Esophagus muscularis mucosa (tissue), 4 donors: ENCODE measurements at places on chromosomes 1 and 21.
A peak's percentile ranks its signal among the peaks of the same experiment; 100 is the strongest.

GRCh38 chr1:229296541-229296941 lies 25.6 kb downstream of the RAB4A start:
- no peak for DNase-seq

DNA sequence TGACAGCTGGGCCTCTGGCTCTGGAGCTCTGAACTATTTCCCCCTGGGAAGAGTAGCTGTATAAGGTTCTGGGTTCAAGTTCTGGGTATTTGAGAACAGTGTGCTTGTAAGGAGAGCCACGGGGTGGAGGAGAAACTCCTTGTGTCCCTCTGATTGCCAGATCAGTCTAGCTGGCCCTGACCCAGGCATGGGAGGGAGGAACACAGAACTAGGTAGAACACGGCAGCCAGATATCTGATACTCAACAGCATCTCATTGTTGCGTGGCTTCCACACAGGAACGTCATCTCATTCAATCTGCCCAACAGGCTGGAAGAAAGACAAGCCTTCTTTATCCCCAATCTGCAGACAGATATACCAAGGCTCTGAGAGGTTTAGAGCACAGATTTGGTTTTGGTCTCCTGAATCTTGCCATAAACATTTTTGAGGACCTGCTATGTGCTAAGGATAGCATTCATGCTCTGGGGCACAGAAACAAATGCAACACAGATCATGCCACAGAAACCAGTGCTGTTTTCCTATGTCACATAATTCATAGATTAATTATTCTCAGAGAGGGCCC lies 83.8 kb downstream of the PLXNA2 start:
- no peak for DNase-seq

DNA sequence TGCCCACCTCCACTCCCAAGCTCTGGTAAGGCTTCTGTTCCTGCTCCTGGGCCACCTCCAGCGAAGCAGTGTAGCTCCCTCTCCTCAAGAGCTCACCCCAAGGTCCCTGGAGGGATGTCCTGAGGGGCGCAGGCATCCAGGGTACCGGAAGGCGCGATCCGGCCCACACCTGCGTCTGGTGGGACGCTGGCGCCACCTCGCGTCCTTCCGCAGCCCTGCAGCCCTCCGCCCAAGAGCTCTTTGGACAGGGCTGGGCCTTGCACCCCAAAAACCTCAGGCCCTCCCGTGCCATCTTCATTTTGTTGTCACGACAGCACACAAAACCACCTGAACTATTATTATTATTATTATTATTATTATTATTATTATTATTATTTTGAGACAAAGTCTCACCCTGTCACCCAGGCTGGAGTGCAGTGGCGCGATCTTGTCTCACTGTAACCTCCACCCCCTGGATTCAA lies 49.2 kb upstream of the PAX7 start:
- DNase-seq = no peak

DNA sequence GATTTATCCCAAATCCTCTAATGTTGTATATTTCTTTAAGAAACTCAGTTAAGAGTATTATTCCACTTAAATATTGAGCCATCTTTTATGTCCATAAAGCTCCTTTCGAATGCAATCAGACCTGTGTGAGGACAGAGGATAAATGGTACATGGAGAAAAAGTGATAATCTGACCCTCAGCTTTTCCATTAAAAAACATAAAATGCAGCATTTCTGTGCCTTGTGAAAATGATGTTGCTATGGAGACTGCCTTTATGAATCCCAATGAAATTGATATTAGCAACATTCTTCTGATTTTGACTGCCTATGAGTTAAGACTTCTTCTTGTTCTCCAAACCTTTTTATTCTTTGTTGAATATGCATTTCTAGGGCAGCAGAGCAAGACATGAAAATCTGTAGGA lies 44.1 kb upstream of the CYYR1 start:
- no peak for DNase-seq

DNA sequence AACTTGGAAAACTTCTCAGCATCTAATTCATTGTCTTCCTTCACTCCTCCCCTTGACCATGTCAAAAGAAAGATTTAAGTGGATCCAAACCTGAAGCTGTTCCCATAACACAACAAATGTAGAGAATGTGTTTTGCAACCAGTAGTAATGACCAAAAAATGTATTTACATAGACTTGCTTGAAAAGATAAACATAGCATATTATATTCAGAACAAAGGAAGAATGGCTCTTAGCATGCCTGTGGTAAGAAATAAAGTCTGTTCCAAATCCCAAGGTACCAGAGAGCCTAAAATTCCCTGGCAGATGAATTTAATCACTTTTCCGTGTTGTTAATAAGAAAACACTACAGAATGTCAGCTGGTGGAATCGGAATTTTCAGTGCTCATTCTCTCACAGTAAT lies 36.8 kb downstream of the FMO3 start:
- no peak for DNase-seq

DNA sequence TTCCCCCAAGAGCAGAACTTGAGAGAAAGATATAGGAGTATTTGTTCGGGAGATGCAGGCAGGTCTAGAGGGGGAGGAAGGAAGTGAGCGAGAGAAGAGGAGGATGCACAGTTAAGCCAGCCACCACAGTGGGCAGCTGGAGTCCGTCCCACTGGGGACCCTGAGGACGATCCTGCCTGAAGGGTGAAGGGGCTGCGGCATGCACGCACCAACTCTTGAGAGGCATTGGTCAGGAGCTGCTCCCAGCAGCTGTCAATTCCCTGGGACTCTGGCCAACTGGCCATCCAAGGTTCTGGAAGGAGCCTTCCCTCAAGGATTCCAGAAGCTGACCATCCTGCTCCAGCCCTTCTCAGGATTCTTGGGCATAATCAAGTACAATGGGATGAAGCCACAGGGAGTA lies 246.9 kb downstream of the MATN1 start:
- no peak for DNase-seq

DNA sequence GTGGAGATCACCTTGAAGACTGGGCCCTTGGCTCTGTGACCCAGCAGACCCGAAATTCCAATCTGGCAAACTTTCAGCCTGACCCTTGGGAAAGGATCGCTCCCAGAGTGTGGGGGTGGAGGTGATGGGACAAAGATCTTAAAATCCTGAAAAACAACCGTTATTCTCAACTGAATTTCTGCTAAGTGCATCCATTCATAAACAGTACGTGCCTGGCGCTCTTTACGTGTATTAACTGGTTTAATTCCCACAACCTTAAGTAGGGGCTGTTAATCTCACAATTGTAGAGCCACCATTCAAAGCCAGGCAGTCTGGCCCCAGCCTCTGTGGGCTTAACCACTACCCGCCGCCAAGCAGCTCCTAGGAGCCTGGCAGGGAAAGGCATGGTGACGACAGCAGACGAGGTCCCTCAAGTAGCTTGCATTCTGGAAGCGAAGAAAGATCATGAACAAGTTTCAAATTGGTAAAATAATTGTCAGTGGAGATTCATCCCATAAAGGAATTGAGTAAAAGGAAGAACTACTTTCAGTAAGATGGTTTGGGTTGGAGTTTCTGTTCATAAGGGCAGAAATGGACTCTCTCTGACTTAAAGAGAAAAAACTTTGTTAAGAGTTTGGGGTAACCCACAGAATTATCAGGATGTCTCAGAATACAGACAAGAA lies 11.4 kb upstream of the RGS16 start:
- no peak for DNase-seq

- DNase-seq = no peak
Measured at GRCh38 chr1:170010443-170010842, 64.1 kb downstream of the KIFAP3 start.

- DNase-seq = no peak
Measured at GRCh38 chr1:15176120-15176519, 22.6 kb downstream of the TMEM51 start.

- no peak for DNase-seq
Measured at GRCh38 chr1:17229379-17229778, 19.5 kb upstream of the PADI3 start.

- DNase-seq = no peak
Measured at GRCh38 chr1:183476081-183476480, 3.8 kb downstream of the SMG7 start.

- DNase-seq = no peak
Measured at GRCh38 chr1:152537496-152537895, 23.2 kb downstream of the CRCT1 start.

GRCh38 chr1:214658785-214659184 lies 55.8 kb downstream of the CENPF start:
- DNase-seq = no peak

DNA sequence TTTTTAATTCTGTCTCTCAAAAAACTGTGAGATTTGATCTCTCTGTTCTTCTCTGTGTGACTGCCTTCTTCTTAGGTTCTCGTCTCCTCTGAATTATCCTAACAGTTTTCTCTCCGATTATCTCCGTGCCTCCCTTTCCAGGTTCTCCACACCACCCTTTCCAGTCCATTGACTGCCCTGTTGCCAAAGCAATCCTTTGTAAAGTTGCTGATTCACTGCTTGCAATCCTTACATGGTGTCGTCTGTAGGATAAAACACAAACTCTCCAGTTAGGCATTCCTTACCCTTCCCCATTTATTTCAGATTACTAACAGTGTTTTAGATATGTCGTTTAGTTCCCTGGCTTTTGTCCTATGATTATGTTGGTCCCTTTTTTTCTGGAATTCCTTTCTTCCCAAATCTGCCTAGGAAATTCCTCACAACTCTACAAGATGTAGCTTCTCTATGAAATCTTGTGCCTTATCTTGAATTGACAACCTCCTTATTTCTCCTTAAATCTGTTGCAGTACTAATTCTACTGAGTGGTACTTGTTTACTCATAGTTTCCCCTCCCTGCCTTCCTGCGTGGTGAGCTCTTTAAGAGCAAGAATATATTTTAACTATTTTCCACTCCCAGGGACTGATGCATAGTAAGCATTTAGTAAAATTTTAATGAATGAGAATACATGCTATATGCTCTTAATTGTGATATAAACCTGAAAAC lies 22.3 kb downstream of the RCOR3 start:
- no peak for DNase-seq

- DNase-seq = no peak
Measured at GRCh38 chr21:33924766-33925100, 9.1 kb upstream of the ATP5PO start.

DNA sequence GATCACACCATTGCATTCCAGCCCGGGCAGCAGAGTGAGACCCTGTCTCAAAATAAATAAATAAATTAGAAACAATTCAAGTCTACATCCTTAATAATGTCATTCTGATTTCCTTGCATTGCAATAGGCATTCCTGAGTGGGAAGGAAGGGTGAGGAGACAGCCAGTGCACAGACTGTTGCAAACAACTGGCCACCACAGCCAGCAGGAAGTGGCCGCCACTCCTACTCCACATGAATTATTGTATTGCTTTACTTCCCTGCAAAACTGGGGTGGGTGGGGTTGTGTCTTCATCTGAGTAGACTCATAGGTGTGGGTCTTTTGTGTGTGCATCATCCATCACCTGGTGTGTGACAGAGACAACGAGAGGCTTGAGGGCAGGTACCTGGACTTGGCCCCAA lies 60.1 kb downstream of the OPTC start:
- no peak for DNase-seq

DNA sequence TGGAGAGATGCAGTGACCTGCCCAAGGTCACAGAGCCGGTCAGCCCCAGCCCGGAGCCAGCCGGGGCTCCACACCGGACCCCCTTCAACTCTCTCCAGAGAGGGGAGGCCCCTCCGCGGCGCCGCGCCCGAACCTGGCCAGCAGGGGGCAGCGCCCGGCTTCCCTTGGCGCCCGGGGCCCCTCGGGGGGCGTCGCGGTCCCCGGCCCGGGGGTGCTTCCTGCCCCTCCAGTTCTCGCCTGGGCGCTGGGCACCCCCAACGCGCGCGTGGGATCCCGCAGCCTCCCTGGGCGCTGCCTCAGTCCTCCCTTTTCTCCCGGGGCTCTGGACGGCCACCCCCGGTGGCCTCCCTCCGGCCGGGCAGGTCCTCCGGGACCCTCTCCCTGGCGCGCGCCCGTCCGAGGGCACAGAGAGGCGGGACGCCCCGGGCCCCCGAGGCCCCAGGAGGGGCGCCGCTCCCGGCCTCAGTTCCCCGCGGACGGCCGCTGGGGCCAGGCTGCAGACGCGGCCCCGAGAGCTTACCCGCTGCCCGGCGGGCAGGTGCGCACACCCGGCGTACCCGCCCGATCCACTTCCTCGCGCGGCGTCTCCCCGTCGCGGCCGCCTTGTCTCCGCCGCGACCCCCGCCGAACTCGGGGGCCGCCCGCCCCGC lies 406 bp downstream of the HTR1D start:
- DNase-seq = no peak

DNA sequence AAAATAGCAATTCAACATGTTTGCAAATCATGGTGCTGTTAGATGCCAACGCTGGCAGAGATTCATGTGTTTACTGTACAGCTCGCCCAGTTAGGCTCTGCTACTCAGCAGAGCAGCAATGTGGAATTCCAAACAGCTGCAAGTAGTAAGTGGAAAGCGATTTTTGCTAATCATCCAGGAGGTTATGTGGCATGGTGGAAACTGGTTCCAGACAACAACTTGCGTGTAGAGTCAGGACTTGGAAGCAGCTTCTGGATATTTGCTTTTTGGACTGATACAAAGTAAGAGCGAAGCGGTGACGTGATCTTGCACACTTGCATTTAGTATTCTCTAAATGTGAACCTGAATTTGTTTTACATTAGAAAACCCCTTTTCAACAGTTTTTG lies 27.1 kb upstream of the HHAT start:
- DNase-seq = no peak

GRCh38 chr1:40857737-40858136 lies 4.4 kb downstream of the CITED4 start:
- DNase-seq = no peak

DNA sequence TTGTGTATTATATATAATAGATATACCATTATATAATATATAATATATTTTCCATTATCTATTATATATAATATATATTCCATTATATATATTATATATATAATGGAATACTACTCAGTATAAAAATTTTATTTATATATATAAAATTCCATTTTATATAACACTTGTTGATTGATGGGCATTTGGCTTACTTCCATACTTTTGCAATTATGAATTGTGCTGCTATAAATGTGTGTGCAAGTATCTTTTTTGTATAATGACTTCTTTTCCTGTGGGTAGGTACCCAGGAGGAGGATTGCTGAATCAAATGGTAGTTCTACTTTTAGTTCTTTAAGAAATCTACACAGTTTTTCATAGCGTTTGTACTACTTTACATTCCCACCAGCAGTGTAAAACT lies 1211.1 kb downstream of the NCAM2 start:
- DNase-seq = no peak

DNA sequence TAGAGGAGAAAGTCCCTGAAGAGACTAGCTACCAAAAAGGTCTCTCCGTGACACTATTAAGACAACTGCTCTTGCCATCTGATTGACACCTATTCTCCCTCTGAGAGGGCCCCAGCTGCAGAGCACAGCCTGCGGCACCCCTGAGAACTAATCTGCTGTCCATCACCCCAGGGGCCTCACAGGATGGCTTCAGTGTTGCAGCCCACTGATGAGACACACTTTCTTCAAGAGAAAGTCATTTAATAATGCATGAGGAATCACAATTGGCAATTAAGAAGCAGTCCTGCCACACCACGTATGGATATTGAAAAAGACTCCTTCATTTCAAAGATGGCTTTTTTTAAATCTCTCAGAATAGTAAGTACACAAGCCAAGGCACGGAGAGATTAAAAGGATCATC lies 48.9 kb downstream of the CAPN8 start:
- no peak for DNase-seq

GRCh38 chr1:183583466-183583865 lies 6.8 kb downstream of the NCF2 start:
- DNase-seq = no peak

- DNase-seq = peak; percentile 24
Measured at GRCh38 chr1:232166942-232167341, 463.0 kb downstream of the SIPA1L2 start.
